ENCODE measurements at places on chromosomes 11 and 22. TPM values are rescaled to one million over a fixed set of nuclear protein-coding genes. Genes with fewer than 3 reads are reported as not detected.

Gene TMEM25
- 8.6 TPM for total RNA-seq

Gene TMEM191B
- 2.8 TPM for total RNA-seq

Gene SHISA8
- total RNA-seq: 0.30 TPM

Gene TPCN2
- total RNA-seq: 20.6 TPM

- no peaks in the 10 kb centered on the region for H3K36me3 ChIP-seq
- H3K4me3 ChIP-seq: no peak overlapping the region
- H3K27ac ChIP-seq: no peak overlapping the region
- H3K4me1 ChIP-seq: no peaks in the 10 kb centered on the region
Observed at GRCh38 chr11:35548925-35549561, 23.6 kb upstream of the PAMR1 start.

Gene CDKN1C
- 0.87 TPM for total RNA-seq

DNA sequence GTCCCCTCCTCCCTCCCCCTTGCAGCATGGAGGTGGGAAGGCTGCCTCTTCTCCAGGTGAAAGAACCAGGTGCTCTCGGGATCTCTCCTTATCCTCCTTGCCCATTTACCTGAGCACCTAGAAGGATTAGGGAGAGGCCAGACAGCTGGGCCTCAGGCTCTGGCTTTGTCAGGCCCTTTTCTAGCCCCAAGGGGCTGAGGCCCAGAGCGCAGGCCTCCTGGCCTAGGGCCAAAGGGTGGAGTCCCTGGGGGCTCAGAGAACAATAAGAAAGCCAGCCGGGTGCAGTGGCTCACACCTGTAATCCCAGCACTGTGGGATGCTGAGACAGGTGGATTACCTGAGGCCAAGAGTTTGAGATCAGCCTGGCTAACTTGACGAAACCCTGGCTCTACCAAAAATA is 5.4 kb upstream of the TTLL1 start:
- H3K27ac ChIP-seq: no peak overlapping the region
- peaks cover 6% of the 10 kb centered on the region for H3K36me3 ChIP-seq
- H3K4me3 ChIP-seq: no peak overlapping the region

Gene RASD2
- not detected for total RNA-seq

- no peak for DNase-seq
- H3K27me3 ChIP-seq: no peaks in the 10 kb centered on the region
- no peak overlapping the region for H3K4me3 ChIP-seq
- H3K27ac ChIP-seq: no peak overlapping the region
- H3K4me1 ChIP-seq: peaks cover 32% of the 10 kb centered on the region
Observed at GRCh38 chr11:35347173-35347878, 72.0 kb downstream of the SLC1A2 start.

Gene DLAT
- 34.7 TPM for total RNA-seq

DNA sequence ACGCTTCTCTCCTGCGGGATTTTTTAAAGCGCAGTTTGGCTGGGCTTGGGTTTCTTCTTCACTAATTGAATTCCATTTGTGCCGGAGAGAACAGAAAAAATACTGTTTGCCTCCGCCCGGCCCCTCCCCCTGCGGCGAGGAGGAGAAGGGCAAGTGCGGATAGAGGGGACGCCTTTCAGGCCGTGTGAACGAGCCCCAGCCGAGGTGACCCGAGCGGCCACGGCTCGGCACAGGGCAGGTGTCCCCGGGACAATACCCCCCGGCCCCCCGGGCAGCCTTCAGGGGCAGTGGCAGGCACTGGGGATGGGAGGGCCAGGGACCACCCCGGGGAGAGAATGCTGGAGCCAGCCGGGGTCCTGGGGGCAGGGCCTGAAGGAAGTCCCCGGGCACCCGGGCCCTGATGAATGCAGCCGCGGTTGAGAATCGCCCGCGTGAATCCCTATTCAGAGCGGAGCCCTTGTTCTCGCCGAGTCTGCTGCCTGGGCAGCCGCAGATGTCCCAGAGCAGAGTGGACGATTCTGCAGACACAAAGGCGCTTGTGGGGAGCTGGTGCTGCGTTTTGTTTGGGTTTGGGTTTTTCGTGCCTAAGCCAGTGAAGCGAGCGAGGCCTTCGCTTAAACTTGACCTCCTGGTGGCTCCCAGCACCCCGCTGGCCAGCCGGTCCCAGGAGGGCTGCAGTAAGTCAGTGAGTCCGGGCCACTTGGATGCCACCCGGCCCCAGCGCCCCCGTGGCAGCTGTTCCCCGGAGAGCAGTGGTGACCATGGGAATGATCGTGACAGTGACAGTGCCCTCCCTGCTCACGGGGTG is 96.0 kb downstream of the WNT7B start:
- H3K36me3 ChIP-seq: no peaks in the 10 kb centered on the region
- no peaks in the 10 kb centered on the region for H3K4me1 ChIP-seq
- peaks cover 46% of the 10 kb centered on the region for H3K27me3 ChIP-seq
- H3K4me3 ChIP-seq: no peak overlapping the region
- H3K27ac ChIP-seq: no peak overlapping the region

Measured in activated CD8-positive, alpha-beta memory T cell treated with anti-CD3 and anti-CD28 coated beads, Interleukin-2, amount 10 ng/mL, durations not matched to agents 7 days and 5 days (primary cell).